ENCODE measurements at places on chromosomes 12 and 14.
A peak's percentile ranks its signal among the peaks of the same experiment; 100 is the strongest.

DNA sequence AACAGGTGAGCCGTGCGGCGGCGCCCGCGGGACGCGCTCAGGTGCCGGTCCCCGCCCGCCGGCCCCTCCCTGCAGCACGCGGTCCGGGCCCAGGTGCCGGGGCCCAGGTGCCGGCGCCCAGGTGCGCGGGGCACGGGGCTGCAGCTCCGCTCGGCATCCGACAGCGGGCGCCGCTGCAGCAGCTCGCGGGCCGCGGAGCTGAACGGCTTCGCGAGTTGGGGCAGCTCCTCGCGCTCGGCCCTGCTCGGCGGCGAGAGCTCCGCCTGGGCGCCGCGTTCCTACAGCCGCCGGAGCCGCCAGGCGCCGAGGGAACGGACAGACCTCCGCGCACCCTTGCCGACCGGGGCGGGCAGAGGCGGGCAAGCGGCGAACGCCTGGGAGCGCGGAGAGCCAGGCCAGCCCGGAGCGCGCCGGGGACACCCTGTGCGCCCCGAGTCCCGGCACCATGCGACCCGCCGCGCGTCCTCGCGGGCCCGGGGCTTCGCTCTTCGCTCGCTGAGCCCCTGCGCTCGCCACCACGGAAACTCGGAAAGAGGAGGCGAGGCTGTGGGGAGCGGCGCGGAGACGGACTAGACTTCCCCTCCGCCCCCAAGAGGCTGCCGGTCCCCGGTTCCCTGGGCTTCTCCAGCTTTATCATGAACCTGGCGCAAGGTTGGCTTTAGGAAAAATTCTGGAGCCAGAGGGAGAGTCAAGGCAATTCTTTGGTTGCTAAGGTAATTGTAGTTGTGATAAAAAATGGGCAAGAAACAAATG lies at the start of gene RGS6:
Gene RGS6, plus strand, starts transcription at position 201 of the 753 bp plus-strand sequence.
- peak; percentile 6 for DNase-seq

GRCh38 chr12:69474456-69474855 lies 4.3 kb downstream of the FRS2 start:
- no peak for DNase-seq

- no peak for DNase-seq
These were observed 396.1 kb downstream of the TMTC2 start for GRCh38 chr12:83082690-83083276.

DNA sequence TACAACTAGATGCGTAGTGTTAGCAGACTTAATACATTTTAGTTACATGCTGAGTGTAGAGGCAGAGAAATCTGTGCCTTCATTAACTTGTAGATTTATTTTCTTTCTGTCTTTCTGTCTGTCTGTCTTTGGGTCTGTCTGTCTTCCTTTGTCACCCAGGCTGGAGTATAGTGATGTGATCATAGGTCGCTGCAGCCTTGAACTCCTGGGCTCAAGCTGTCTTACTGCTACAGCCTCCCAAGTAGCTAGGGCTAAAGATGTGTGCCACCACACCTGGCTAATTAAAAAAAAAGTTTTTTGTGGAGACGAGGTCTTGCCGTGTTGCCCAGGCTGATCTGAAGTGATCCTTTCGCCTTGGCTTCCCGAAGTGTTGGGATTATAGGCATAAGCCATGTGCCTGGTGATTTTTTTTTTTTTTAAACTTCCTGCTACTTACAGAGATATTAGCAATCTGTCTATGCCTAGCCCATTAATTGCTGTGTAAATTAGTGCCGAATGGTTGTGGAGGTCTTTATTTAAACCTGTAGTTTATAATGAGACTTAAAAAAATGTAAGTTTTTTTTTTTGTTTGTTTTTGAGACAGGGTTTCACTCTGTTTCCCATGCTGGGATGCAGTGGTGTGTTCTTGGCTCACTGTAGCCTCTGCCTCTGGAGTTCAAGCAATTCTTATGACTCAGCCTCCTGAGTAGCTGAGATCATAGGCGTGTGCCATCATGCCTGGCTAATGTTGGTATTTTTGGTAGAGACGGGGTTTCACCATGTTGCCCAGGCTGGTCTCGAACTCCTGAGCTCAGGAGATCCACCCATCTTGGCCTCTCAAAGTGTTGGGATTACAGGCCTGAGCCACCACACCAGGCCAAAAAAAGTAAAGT lies 22.8 kb downstream of the ERC1 start:
- DNase-seq, result peak; percentile 83

DNA sequence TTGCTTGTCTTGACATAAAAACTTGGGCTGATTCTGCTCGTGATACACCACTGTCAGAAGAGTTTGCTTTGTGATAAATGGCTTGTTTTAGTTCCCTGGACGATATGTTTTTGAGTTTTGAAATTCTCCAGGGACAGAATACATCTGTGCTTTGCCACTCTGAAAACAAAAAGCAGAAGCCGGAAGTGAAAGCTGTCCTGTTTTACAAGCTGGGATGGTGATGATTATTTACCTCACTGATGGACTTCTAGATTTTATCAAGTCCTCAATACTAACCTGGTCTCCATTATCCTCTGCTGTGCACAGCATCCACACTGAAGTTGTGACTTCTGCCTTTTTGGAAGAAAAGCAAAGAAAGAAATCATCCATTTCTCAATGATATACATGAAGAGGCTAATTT lies 251.6 kb downstream of the TRHDE start:
- DNase-seq, result no peak

DNA sequence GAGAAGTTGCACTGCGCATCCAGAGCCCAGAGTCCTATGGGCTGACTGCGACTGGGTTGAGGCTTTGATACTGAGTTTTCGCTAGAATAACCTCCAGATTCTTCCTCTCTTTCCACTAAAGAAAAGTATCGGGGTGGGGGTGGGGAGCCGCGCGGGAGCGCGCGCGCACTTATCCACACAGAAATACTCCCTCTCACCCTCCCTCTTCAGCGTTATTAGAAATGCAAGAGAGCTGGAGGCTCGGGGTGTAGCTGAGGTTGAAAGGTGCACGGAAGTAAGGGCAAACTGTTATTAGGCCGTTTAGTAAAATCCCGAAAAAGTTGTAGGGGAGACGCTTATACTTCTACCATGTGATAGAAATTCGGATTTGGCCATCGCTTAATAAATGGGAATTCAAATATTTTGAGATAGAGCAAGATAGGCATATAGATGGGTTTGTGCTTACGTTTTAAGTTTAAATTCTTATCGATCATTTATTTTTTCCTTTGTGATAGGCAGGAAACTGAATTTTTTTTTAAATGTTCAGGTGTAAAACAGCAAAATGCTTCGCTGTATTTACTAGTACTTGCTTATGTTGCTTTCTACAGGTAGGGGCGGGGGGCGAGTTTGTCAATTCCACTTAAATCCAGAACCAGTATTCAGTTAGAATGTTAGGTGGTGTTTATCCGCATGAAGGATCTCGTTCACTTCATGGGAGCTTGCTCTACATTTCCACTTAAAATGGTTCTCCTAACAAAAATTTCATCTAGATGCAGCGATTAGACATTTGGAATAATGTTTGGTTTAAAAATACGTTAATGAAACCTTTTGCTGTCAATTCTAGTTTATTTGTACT lies 1.1 kb downstream of the ARHGAP5 start:
- peak; percentile 44 for DNase-seq

- peak; percentile 78 for DNase-seq
These were observed 4.5 kb upstream of the NUMB start for GRCh38 chr14:73462815-73463214.

DNA sequence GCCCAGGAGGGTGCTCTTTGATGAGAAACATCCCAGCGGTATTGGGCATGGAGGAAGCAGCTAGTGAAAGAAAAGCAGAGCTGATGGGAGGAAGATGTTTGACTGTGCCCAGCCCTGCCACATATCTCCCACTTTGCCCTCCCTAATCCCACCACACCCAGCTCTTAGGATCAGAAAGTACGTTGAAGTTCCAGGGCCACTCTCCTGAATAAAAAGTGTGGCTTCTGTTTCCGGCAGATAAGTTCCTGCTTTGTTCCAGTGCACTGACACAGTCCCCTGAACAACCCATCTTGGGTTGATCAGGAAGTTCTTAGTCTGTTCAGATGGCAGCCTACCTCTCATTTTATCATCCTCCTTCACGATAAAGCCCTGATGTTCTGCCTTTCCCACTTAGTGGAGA lies 16.5 kb downstream of the TPCN1 start:
- no peak for DNase-seq

DNA sequence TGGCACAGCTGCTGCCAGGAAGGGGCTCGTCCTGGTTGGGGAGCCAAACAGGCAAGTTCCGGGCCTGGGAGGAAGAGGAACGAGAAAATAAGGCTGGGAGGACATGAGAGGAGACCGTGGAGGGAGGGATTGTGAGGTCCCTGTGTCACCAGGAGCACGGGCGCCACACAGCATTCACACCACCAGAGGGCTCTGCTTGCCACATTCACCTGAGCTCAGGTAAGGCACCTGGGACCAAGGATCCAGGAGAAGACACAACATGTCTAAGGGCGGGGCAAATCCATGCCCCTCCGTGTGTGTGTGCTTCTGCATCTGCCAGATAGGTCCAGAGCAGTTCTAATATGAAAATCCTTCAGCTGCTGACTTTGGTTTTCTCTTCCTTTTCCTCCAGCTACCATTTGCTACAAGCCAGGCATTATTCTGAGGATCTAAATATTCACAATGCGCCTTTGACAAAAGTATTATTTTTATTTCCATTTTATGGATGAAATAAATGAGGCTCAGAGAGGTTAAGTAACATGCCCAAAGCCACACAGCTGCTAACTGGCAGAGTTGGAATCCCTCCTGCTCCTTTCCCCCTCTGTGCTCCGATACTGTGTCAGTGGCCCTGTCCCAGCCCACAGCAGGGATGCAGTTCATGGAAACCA lies 14.6 kb downstream of the RAPGEF3 start:
- DNase-seq, result no peak

GRCh38 chr14:76227450-76228050 lies 75.8 kb downstream of the GPATCH2L start:
- DNase-seq, result peak; percentile 79

DNA sequence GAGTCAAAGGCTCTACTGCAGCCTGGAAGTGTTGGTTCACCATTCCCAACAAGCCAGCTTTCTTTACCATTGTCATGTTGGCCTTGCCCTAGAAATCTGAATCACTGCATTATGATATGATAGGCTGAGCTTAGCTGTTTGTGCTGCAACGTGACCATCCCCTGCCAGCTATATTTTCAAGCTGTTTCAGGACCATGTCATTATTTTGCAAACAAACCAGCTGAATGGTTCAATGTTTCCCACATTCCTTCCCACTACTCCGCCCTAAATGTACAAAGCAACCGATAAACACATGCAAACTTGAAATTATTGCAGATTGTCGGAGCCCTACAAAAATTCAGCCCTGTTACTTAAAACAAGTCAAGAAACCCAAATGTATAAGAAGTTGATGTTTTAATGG lies 136.1 kb downstream of the KICS2 start:
- no peak for DNase-seq

DNA sequence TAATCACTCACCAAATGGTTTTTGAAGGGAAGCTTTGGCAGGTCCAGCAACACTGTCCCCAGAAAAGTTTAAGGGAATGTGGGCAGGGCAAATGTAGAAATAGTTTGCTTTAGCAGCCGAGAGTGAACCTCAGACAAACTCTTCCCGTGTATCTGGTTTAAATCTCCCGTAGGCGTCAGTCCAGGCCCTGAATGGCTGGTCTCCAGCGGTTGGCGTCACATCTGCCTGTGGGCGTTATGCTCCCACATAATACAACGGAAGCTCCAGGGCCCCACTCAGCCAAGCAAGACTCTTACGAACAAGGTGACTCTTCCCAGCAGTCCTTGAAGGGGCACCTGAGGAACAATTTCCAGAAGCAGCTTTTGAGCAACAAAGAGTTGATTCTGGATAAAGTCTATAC lies 942 bp downstream of the ZC2HC1C start:
- DNase-seq, result no peak

- DNase-seq, result peak; percentile 13
These were observed 38.3 kb downstream of the SRGAP1 start for GRCh38 chr12:63882844-63883243.

GRCh38 chr12:112710414-112710813 lies 81.1 kb upstream of the RPH3A start:
- DNase-seq, result no peak

DNA sequence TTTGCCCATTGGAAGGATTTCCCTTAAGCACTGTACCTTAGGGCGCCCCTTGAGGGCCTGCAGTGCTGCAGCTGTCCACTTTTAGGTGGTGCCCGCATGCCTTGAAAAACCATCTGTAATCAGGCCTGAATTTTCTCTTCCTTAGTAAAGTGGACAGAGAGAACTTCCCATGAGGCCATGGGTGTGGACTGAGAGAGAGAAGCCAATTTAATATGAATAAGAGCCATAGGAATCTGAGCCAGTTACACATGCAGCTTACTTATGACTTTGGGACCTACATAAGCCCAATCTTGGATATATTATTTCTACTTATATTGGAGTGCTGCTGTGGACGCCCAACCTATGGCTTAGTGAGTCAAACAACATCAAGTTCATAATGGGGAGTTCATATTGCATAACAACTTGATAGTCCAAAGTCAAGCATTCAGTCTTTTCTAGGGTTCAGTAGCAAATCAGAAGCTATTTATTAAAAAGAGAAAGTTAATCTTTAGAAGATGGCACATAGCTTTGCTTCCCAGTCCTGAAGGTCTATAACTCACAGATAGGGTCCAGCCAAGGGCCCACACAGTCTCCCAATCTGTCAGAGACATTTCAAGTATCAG lies 11.1 kb upstream of the ETV6 start:
- DNase-seq, result no peak

DNA sequence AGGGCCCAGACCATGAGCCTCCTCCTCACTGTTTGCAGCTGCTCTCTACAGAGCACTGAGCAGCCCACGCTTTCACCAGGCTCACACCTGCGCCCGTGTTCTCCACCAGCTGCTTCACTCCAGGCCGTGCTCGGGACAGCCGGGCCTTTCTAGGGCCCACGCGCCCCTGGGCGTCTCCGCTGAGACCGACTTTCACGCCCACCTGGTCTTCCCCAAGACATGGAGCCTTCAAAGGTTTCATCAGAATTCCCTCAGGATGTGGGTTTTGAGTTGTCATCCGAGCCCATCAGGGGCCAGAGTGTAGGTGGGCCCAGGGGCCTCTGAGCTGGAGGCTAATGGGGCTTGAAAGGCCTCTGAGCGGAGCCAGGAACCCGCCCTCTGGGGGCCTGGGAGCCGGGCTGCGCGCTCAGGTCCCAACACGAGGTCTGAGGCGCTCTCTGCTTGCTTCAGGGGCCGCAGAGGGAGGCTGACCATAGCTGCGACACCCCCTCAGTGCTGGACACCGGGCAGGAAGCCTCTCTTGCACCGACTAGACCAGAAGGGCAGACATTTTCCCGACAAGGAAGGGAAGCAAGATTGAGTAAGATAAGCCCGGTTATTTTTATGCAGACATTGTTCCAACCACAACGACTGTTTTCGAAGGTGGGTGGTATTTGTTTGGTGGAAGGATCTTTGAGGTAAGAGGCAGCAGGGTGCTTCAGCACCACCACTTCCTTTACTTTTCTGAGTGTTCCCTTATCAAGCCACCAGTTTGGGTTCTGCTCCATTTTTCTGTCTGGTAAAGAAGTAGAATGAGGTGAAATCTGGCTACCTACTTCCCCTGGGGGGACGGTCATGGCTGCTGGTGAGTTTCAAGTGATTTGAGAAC lies 125.0 kb upstream of the FUT8 start:
- no peak for DNase-seq

GRCh38 chr12:125276567-125276966 lies 211.3 kb downstream of the AACS start:
- no peak for DNase-seq

- DNase-seq, result peak; percentile 71
These were observed 5.5 kb downstream of the KRT79 start for GRCh38 chr12:52828591-52829021.

GRCh38 chr14:95264271-95264973 lies 55.3 kb downstream of the CLMN start:
- no peak for DNase-seq

Data from fibroblast of pulmonary artery (primary cell).